Activated naive CD4-positive, alpha-beta T cell treated with anti-CD3 and anti-CD28 coated beads for 36 hours (primary cell): ENCODE measurements at places on chromosomes 7 and 10.
A peak's percentile ranks its signal among the peaks of the same experiment; 100 is the strongest.

- DNase-seq: no peak
These were observed 80.1 kb upstream of the EMX2 start for GRCh38 chr10:117462424-117462792.

DNA sequence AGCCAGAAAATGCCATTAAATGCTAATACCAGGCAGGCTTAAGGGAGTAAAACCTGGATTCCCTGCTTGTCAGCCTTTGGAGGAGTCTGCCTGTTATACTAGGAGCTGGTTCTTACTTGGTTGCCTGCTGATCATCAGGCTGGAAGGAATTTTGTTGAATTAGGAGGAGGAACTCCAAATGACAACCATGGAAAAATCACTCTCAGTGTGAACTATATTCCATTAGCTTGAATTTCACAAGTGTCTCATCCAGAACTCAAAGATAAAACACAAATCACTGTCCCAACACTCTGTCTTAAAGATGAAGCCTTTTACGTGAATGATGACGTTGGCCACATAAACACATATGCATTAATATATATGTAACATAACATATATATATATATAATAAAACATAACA lies 238.9 kb upstream of the PLXDC2 start:
- no peak for DNase-seq

DNA sequence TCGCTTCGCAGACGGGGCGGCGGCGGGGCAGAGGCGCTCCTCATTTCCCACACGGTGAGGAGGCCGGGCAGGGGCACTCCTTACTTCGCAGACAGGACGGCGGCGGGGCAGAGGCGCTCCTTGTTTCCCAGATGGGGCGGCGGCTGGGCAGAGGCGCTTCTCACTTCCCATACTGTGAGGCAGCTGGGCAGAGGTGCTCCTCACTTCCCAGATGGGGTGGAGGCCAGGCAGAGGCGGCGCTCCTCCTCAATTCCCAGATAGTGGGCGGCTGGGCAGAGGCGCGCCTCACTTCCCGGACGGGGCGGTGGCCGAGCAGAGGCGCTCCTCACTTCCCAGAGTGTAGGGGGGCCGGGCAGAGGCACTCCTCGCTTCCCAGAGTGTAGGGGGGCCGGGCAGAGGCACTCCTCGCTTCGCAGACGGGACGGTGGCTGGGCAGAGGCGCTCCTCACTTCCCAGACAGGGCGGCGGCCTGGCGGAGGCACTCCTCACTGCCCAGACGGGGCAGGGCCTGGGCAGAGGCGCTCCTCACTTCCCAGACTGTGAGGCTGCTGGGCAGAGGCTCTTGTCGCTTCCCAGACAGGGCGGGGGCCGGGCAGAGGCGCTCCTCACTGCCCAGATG lies 43.1 kb downstream of the ZEB1 start:
- DNase-seq: no peak

DNA sequence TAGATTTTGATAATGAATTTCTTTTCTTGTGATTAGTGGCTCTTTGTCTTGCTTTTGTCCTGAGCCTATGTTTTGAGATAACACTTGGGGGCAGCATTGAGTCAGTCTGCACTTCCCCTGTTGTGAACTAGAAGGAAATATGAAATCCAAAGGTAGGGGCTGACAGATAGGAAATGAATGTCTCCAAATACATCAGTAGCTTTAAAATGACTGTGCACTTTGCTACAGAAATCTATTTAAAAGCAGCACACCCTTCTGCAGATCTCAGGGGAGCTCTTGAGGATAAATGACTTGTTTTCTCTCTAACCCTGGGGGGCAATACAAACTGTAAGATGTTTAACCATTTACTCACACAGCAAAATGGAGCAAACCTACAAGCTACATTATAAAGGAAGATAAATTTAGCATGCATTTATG lies 176.0 kb upstream of the MYO3A start:
- peak; percentile 32 for DNase-seq

DNA sequence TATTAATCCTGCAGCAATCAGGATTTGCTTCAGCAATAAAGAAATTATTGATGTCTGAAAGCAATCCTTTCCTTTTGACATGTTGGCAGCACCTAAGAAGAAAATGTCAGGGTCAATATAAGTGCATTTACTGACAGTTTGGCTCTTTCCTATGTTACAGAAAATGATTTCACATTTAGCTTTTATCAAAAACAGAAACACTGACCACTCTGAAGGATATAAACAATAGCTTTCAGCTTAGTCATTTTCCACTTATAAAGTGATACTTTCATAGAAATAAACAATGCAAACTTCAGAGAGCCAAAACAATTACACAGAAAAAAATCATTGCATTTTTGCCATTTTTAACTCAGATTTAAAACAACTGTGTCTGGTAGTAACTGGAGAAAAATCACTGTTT lies 325.6 kb upstream of the KAT6B start:
- no peak for DNase-seq

DNA sequence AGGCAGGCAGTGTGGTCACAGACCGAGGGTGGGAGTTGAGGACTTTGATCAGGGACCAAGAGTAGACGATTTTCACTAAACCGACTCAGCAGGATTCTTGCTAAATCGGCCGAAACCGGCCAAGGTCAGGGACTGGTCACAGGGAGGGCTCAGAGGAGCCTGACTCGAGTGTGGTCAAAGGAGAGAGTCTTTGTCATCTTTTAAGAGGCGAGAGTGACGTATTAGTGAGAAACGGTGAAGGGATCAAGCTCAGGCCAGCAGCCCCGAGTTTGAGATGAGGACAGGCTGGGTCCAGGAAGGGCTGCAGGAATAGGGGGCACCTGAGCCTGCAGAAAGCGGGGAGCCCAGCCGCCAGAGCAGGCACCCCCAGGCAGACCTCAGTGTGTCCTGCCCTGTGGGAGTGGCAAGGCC lies 41.6 kb upstream of the FAM20C start:
- DNase-seq: no peak
